Esophagus squamous epithelium (tissue), 5 donors: ENCODE measurements at places on chromosomes 1 and 21.

- no peak for DNase-seq
Observed at GRCh38 chr1:212237651-212238050, 47.6 kb upstream of the PPP2R5A start.

DNA sequence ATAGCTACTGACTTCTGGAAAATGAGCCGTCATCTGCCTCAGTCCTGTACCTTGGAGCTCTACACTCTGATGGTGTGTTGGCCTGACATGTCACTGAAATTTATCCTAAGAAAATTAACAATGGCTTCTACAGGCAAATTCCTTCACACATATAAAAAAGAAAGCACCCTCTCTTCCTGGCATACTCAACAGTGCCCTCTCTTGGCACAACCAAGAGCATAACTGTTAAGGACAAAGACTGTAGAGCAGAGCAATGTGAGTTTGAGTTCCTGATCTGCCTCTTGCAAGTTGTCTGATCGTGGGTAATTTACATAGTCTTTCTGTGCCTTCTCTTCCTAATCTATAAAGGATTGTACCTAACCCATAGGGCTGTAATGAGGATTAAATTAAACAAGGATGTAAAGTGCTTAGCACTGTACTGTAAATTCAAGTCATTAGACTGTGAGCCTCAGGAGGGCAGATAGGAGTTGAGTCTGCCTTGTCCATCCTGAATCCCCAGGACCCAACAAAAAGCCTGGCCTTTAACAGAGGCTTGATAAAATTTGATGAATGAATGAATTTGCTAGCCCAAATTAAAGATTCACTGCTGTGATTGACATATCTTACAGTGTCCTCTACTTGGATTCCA, 83.5 kb downstream of the SYF2 start:
- DNase-seq, result no peak

DNA sequence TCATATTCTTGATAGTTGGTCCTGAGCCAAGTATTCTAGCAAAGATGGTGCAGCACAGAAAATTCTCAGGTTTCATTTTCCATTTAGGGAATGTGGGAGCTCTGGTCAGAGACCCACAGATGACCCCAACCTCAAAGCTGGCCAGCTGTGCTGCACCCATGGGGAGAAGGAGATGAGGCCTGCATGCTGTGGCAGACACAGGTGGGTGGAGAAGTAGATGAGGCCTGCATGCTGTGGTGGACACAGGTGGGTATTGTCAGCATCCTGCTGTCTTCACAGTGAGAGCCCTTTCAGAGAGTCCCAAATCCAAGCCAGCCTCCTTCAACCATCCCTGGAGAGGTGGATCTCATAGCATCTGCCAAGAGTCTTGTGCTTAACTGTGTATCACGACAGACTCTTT, 77.7 kb downstream of the DSCAM start:
- DNase-seq, result no peak

- DNase-seq, result no peak
Observed at GRCh38 chr1:14507262-14507661, 91.2 kb upstream of the KAZN start.

DNA sequence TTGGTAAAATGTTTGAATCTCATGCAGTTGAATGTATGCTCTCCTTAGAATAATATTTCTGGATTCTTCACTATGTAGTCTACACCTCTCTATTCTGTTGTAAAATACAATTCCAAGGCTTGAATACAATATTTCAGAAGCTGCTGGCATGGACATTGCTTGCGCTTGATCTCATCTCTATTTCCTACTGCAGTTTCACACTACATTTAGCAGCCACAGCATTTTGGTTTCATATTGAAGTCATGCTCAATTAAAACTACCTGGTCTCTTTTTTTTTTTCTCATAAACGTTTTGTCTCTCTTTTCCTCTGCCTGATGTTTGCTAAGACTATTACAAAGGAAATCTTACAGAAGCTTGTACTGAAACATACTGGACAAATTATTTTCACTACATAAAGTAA, 631.0 kb upstream of the TMPRSS15 start:
- no peak for DNase-seq

DNA sequence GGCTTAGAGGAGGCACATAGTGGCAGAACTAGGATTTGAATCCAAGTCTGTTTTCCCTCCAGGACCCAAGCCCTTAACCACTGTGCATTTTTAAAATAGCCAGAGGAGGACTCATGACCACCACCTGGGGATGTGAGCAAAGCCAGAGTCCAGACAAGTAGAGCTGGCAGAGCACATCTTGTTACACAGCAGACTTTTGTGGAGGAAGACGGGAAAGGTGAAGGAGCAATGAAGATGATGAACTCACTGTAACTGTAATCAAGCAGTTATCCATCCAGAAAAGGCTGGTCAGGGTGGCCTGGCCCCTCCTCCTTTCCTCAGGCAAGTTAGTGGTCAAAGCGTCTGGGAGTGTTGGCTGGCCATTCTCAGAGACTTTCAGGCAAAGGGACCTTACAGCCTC, 50.9 kb downstream of the SLC44A3 start:
- no peak for DNase-seq

GRCh38 chr1:241999026-241999425, at the start of gene MAP1LC3C:
Gene MAP1LC3C, minus strand, starts transcription at chr1:241999098. Its CDS starts 90 bp downstream, at chr1:241999008.
- DNase-seq, result no peak
